D721Med (cell line): ENCODE measurements at places on chromosomes 3 and 15.
A peak's percentile ranks its signal among the peaks of the same experiment; 100 is the strongest.

GRCh38 chr15:51579012-51579411, 43.6 kb downstream of the DMXL2 start:
- DNase-seq: no peak

DNA sequence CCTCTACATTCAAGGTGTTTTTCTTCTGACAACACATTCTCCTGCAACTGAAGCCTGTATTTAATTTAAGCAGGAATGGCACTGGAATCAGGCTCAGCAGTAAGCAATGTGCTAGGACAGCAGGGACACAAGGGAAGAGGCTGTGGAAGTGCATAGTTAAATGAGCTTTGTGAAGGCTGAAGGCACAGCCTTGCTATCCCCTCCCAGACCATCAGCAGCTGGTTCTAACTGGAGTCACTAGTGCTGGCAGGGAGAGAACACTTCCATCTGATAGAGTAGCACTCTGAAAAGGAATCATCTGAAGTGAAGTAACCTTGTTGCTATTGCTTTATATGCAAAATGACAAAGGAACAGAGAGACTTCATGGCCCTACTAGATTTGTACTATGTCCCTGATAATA, 14.7 kb downstream of the UQCC5 start:
- no peak for DNase-seq

GRCh38 chr15:98650417-98651035, 2.2 kb downstream of the IGF1R start:
- DNase-seq: no peak

GRCh38 chr3:194257916-194258668, 93.0 kb downstream of the CPN2 start:
- DNase-seq: no peak

GRCh38 chr3:58383904-58384303, 49.7 kb downstream of the PDHB start:
- DNase-seq: no peak

DNA sequence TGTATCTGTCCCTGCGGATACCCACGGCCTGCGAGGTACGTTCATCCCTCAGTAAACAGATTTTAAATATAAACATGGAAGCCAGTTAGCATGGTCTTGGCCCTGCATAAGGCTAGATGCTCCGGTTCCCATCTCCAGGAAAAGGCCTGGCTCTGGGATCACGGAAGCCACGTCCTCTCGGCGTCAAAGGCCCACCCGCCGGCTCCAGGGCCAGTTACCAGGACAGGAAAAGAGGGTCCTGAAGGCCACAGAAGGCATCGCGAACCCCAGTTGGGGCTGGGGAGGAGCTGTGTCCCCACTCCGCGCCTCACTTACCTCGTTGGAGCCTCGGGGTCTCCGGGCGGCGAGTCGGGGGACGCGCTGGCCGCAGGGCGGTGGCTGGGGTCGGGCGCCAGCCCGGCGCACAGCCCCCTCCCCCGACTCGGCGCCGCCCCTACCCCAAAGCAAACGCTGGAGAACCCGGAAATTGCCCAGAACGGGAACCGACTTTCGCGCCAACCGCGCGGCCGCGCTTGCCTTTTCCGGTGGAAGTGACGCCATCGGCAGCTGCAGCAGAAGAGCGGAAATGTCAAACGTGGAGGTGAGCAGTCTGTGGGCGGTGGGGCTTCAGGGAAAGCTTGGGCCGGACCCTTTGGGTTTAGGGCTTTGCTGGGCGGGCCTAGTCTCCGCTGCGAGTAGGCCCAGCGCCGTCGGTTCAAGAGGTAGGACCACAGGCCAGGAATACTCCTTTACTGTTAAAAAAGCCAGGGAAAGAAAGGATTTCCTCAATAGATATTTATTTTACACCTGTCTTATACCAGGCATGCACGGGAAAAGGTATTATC, at the start of gene TOPBP1:
TSS of gene TOPBP1 (minus strand) at position 488 of the 824 bp plus-strand sequence. CDS start 814 bp downstream, outside the sequence.
- DNase-seq: peak; percentile 52

- DNase-seq: no peak
These were observed 929.5 kb upstream of the ALCAM start for GRCh38 chr3:104437131-104437750.
